ENCODE measurements at places on chromosomes 16 and 17.

DNA sequence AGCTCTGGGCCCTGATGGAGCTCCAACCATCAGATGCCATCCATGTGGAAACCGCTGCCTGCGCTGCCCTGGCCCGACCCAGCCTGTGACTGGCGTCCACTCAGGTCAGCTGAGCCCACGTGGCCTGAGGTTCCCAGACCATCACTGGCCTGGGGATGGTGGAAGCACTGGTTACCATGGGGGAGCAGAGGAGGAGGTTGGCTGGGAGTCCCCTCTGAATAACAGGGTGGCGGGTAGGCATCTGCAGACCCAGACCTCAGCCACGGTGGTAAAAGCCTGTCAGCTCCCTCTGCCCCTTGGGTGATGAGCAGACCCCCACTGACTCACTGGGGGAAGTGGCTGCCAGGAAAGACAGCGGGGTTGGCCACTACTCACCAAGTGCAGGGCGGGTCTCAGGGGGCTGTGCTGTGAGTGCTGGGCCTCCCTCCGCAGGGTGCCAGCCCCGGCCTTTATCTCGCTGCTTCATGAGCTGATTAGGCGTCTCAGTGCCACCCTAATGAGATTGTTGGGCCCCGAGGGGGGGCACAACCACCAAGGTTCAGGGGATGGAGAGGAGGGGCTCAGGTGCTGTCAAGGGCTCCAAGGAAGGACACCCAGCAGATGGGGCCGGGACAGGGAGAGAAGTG, at the start of gene PDE6G:
PDE6G (minus strand) TSS at position 425 of the 626 bp plus-strand sequence. CDS start 3,237 bp downstream, outside the sequence.
- no peak for DNase-seq

GRCh38 chr17:75535119-75535537, 9.6 kb downstream of the LLGL2 start:
- DNase-seq, result no peak

DNA sequence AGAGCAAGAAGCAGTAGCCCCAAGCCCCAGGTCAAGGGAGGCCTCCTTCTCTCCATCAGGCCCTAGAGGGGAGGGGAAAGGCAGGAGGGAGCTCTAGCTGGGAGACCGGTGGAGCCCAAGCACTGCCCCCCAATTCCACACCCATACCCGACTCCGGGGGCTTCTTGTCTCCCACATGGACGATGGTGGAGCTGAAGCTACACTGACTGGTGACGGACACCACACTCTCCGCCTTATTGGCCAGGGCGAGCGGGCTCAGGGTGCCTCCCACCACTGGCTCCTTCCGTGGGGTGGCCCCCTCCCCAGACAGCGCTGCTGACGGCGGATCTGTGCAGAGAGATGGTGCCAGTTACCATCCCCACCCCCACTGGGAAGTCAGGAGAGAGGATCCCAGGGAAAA, 6.4 kb downstream of the PER1 start:
- DNase-seq, result no peak

DNA sequence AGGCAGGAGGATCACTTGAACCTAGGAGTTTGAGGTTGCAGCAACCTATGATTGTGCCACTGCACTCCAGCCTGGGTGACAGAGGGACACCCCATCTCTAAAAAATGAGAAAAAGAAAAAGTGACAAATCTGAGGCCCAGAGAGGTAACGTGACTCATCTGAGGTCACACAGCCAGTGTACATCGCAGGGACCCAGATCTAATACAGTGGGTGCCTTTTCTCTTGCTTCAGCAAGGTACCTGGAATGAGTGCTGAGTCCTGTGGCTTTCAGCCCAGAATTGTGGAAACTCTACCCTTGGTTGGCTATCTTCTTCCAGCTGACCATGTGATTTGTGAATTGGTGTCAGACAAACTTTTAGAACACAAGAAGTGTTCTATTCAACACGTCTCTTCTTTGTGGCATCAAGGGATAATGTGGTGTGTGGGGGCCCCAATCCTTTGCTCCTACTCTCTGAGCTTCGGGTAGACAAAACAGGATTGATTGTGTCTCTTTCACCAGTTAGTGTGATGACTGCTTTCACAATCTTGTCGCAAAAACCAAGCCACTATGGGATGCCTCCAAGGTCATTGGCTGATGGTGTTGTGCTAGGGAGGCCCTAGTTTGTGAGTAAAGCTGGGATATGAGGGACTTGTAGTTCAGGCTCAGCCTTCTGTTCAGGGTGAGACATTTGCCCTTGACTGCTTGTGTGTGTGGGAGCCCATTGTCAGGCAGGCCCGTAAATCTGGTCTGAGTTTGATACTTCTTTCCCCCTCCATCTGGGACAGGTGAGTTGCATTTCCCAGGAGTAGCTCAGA, 71.0 kb downstream of the MSI2 start:
- no peak for DNase-seq

DNA sequence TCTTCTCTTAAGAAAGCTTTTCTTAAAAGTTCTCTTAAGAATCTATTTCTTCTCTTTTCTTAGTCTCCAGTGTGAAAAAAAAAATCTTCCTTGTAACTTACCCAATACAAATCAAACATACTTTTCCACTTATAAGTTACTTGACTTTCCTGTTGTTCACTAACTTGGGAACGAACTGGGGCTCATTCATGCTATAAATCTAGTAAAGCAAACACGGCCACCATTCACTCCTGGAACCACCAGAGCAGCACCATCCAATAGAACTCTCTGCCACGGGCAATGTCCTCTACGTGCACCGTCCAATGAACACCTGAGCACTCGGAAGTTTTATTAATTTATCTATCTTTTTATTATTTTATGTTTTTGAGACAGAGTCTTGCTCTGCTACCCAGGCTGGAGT, 20.8 kb downstream of the SRP68 start:
- no peak for DNase-seq

DNA sequence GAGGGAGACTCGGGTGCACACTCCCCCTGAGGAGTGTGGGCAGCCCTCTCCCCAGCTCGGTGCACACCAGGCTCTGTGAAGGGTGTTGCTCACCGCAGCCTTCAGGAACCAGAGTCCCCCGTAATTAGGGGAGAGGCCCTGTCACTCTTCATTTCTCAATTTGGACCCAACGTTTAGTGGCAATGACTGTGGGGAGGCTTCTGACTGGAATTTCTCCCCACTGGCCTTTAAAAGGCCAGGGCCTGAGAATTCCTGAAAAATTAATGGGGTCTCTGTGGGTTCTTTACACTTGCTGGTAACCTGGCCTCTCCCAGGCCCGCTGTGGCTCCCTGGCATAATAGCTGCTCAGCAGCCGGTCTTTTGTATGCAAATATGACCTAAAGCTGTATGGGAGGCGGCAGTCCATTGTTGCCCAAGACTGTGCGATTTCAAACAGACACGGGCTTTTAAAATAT, 209.7 kb downstream of the MSI2 start:
- DNase-seq, result no peak

DNA sequence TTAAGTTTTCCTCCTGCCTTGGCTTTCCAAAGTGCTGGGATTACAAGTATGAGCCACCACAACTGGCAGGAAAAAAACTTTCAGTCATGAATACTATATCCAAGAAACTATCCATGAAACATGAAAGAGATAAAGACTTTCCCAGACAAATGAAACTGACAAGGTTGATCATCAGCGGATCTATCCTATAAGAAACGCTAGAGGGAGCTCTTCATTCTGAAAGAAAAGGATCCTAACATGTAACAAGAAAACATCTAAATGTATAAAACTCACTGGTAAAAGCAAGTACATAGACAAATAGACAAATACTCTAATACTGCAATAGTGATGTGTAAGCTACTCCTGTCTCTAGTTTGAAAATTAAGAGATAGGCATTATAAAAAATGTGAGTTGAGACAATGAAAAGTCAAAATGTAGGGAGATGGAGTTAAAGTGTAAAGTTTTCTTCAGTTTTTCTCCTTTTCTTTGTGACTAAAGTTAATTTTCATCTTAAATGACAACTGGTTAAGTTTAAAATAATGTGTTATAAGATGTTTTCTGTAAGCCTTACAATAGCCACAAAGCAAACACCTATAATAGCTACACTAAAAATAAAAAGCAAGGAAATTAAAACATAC, 79.6 kb upstream of the TEKT1 start:
- DNase-seq, result peak; percentile 49

GRCh38 chr17:52470553-52470952, 312.0 kb upstream of the CA10 start:
- no peak for DNase-seq

DNA sequence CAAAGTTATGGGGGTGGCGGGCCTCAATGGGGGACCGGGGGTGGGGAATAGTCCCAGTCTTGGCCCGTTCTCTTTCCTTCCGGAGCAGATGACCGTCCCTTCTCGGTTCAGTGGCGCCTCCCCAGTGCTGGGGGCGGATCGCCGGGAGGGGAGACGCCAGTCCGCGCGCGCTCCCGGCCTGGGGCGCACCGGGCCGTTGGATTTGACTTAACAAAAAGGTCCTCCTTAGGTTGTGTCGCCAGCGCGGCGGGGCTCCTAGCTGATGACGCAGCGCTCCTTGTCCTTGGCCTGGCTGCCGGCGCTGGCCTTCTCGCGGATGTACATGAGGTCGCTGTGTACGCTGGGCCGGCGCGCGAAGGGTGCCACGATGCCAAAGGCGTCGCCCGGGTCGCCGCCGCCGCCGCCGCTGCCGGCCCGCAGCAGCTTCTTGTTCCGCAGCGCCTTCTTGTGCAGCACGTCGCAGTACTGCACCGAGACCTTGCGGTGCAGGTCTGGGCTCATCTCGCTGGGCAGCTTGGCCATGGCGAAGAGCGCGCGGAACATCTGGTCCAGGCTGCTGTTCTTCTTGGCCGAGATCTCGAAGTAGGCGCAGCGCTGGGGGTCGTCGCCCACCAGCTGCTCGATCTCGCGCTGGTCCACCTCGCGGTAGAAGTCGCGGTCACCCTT, 1.2 kb downstream of the RASD1 start:
- DNase-seq, result no peak

DNA sequence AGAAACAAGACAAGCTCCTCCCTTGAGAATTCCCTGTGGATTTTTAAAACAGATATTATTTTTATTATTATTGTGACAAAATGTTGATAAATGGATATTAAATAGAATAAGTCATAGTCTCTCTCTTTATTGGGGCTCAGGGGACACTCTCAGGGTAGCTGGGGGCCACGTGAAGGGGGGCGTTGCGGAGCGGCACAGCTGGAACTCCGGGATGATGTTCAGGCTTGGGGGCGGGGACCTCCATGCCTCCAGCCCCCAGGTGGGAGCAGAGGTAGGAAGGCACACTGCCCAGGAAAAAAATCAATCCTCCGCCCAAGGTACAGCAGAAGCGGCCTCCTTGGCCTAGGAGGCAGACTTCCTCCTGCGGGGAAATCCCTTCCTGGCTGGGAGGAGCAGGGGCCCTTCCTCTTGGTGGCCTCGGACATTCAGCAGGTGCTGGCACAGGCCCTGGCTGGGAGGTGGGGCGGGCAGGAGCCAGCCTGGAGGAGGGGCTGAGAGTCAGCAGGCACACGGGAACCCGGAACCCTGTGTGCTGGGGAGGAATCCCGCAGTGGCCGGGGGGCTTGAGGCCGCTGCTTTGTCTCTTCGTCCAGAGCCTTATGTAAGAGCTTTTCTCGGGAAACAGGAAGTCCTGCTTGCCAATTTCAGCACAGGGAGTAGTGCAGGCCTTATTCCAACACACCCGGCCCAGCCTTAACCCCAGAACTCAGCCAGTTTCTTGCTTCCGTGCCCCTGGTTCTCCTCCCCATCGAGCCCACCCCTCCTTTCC, 591 bp upstream of the TNFSF13 start:
- peak; percentile 55 for DNase-seq

GRCh38 chr17:35372846-35373533, 431 bp downstream of the SLFN11 start:
- DNase-seq, result peak; percentile 13

DNA sequence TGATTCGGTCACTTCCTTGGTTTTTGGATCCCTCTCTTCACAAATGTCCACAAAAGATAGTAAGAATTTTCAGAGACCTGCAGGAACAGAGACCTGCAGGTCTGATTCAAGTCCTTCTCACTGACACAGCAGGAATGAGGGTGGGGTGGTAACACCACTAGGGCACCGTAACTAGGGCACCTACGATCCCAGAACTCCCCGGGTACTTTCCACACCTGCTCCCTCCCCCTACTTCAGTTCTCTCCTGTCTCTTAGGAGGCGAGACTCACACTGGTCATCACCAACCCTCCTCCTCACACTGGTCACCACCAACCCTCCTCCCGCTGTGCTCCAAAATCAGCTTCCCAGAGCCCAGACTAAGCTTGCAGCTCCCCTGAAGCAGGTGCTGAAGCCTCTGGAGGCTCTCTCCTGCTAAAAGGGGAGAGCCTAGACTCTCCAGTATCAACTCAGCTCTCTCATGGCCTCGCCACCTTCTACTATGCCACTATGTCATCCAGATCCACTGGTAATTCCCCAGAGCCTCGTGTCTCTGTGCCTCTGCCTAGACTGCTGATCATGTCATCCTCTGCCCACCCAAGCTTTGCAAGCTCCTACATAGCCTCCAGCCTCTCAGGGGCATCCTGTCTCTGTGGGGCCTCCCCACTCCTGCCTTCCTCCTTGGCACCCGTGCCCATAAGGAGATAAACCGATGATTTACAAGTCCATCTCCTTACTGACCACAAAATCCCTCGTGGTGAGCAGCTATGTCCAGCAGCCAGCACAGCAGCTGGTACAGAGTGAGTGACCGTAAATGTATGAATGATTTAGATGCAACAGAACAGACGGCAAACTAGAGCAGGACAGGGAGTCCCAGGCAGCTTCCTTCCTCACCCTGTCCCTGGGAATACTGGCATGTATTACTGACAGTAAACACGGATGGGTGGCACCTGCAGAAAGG, 63.4 kb upstream of the GSG1L start:
- no peak for DNase-seq

- DNase-seq, result no peak
Observed at GRCh38 chr17:44601973-44602372, 44.7 kb downstream of the FZD2 start.

DNA sequence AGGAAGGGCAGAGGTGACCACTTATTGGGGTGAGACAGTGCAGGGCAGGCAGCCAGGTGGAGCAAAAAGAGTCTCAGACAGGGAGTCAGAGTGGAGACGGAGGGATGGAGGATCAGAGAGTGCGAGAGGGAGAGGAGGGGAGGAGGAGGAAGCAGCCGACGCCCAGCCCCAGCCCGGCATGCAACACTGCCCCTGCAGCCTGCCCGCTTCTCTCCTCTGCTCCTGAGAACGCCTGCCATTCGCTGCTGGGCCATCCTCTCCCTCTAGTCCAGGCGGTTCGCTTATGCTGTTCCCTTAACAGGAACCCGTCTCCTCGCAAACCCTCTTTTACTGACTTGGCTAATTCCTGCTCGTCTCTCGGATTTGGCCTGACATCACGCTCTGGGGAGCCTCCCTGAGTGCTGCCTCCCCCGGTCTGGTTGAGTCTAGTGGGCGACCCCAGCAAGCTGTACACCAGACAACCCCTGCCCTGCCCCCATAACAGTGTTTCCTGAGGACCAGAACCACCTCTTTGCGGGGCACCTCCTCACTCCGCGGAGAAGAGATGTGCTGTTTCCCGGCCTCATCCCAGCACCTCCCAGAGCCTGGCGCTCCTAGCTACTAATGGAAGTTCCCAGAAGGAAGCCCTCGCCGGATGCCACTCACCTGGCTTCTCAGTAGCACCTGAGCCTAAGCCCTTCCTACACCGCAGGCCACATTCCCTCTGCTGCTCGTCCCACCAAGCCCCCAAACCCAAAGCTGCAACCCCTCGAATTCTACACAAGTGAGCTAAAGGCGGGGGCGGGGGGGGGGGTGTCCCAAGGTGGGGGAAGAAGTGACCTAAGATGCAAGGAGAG, 61.2 kb upstream of the CCL1 start:
- DNase-seq, result no peak

GRCh38 chr16:57893217-57893558, 77.7 kb downstream of the CNGB1 start:
- no peak for DNase-seq

- no peak for DNase-seq
Observed at GRCh38 chr16:77589071-77589765, 133.1 kb upstream of the NUDT7 start.

- DNase-seq, result no peak
Observed at GRCh38 chr17:34884597-34884996, 76.7 kb downstream of the CCT6B start.
